Cerebellum (tissue), 4 donors: ENCODE measurements at places on chromosomes 7 and 10.

DNA sequence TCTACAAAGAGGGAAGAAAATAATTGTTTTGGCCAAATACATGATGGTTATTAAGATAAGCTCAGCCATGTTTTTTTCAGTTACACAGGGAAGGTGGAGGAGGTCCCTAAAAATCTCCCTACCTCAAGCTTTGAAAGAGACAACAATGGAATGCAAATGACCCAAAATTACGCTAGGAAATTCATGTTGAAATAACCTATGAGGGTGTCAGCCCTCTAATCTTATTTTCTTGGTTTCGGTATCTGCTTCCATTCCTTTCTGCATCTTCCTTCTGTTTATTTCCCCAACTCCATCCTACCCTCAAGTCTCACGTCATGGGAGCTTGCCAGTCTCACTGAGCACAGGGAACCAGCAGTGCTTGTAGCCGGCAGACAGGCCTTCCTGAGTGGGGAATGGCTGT lies 40.6 kb upstream of the SMNDC1 start:
- DNase-seq = no peak

- no peak for DNase-seq
Observed at GRCh38 chr7:2411815-2412586, 8.6 kb downstream of the CHST12 start.

- DNase-seq = no peak
Observed at GRCh38 chr10:29379208-29379607, 90.3 kb downstream of the LYZL1 start.

- DNase-seq = no peak
Observed at GRCh38 chr10:93999401-93999851, 5.7 kb downstream of the PLCE1 start.

GRCh38 chr7:35424440-35424839 lies 170.5 kb upstream of the TBX20 start:
- no peak for DNase-seq
